ENCODE measurements at places on chromosomes 12 and 14. TPM values are rescaled to one million over a fixed set of nuclear protein-coding genes. Genes with fewer than 3 reads are reported as not detected.
A peak's percentile ranks its signal among the peaks of the same experiment; 100 is the strongest.

DNA sequence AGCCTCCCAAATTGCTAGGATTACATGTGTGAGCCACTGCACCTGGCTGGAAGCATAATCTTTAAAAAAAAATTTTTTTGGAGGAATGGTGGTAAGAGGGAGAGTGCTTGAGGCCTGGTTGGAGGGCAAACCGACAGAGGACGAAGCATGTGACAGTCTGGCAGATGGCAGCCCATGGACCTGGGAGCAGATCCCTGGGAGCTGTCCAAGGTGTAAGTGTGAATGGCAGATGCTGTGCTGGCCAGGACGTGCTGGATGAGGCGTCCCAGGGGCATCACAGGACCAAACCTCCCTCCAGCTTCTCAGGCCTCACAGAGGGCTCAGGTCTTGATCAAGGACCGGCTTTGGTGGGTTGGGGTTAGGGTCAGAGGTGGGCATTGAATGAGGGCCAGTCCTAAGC lies 128.4 kb upstream of the NCOR2 start:
- peak; percentile 80 for DNase-seq

- DNase-seq: peak; percentile 10
These were observed 331.2 kb upstream of the FBXO33 start for GRCh38 chr14:39763402-39763890.

- DNase-seq: no peak
These were observed 4.2 kb upstream of the FICD start for GRCh38 chr12:108510836-108511235.

GRCh38 chr14:45743884-45744283 lies 490.9 kb upstream of the MIS18BP1 start:
- no peak for DNase-seq

DNA sequence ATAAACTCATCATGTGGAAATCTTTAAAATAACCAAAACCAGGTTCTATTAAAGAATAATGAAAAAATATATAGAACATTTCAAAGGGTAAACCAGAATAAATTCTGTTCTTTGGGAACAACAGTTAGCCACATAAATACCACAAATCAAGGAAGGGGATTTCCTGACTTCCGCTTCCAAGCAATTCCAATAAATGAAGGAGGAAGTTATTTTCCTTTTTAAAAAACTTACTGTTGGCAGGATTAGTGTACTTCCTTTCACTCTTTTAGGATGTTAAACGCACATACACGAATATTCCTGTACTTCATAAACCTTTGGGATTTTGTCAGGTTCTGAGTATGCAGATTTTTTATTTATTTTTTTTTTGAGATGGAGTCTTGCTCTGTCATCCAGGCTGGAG lies 13.7 kb upstream of the LIMA1 start:
- DNase-seq: peak; percentile 22

GRCh38 chr14:42322531-42323284 lies 716.0 kb downstream of the LRFN5 start:
- no peak for DNase-seq

- no peak for DNase-seq
These were observed 58.9 kb downstream of the ARF6 start for GRCh38 chr14:49951691-49952345.

DNA sequence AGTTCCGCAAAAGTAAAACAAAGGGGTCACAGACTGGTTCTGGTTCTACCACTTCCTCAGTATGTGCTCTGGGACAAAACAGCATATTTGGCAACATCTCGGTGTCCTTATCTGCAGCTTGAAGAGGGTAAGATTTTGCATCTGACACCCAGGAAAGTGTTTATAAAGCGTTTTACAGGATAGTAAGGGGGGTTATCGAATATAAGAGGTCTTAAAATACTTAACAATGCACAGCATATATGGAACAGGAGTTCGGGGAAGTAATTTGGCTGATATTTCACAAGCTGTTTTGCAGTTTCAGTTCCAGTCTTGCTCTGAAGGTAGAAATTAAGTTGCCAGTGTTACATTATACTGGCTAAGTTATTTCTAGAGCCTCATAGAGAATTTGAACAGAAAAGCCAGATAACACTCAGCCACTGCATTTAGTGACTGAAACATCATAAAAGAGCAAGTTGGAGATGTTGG lies 904 bp upstream of the MAP4K5 start:
- no peak for DNase-seq

DNA sequence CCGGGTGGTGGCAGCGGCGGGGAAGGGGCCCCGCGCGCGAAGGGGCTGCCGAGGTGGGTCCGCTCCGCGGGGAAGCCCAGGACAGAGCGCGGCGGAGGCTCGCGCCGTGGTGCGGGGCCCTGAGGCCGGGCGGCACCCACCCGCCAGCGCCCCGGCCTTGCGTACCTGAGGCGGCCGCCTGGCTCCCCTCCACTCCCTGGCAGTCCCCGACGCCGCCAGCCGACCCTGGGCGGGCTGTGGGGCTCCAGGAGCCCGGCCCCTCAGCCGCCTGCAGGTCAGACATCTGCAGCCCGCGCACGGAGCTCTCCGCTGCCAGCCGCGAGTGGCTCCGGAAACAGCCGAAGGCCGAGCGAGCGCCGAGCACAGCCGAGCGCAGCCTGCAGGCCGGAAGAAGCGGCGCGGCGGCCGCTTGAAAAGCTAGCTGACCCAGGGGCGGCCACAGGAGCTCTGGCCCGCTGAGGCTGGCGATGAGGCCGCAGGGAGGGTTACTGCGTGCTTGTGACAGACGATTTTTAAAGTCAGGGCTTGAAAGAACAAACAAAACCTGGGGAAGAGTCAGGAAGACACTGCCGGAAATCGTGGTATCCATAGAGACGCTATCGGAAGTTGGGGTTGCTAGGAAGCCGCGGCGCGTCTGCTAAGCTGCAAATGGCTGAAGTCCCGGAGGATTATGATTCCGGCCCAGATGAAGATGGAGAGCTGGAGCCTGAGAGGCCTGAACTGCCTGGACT lies at the start of the genes SAMD15 and TMED8:
Gene SAMD15, plus strand, starts transcription at position 609 of the 731 bp plus-strand sequence. Its CDS starts 40 bp downstream, at position 649.
Gene TMED8, minus strand, starts transcription at position 324 of the 731 bp plus-strand sequence. Its CDS starts 41 bp downstream, at position 283.
- DNase-seq: peak; percentile 98

GRCh38 chr14:44995770-44996294 lies 33.8 kb downstream of the TOGARAM1 start:
- DNase-seq: no peak

WNT1 gene
- total RNA-seq: not detected

DNA sequence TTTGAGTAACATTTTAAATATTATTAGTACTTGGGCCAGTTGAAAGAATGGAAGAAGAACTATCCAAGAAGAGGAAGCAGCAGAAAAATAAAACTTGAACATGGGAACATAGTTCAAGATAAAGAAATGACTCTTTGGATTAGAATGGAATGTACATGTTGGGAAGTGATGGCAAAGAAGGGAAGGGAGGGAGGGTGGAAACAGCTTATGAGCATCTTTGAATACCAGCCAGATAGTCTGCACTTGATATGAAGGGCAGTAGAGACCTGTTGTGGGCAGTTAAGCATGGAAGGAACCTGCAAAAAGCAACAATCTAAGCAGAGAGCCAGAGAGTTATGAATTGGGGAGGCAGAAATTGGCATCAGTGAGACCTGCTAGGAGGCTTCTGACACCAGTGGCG lies 10.0 kb upstream of the IL22 start:
- no peak for DNase-seq

DNA sequence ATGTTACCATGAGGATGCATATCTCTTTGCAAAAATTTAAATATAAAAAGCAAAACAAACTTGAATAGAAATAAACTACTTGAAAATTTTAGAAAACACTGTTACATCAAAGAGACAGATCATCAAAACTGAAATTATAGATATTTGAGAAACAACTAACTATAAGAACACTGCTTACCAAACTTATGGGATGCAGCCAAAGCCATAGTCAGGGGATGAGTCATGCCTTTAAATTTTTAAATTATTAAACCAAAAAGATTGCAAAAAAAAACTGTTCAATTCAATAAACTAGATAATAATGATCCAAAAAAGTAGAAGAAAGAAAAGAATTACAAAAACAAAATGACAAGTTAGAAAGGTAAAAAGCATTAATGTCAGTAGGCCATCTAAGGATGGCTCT lies 7.5 kb downstream of the BDKRB2 start:
- no peak for DNase-seq

GRCh38 chr14:100048786-100049185 lies 16.4 kb upstream of the EVL start:
- no peak for DNase-seq

TMEM30B gene
- total RNA-seq: 1.1 TPM

SLIRP gene
- 61.3 TPM for total RNA-seq

DNA sequence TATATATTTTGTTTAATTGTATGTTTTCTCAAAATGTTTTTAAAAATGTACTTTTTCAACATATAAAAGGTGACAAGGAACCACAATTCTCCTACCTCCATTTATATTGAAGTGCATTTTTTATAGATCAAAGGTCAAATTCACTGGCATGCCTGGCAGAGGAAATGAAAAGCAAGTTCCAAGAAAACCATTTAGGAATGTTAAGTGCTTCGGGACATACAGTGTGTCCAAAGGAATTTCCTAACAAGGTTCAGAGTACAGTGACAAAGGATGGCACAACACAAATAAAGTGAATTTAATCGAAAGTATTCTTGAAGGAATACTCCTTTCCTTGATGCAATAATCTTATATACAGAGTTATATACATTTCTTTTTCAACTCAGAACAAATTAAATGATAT lies 242.3 kb downstream of the CCER1 start:
- no peak for DNase-seq

DNA sequence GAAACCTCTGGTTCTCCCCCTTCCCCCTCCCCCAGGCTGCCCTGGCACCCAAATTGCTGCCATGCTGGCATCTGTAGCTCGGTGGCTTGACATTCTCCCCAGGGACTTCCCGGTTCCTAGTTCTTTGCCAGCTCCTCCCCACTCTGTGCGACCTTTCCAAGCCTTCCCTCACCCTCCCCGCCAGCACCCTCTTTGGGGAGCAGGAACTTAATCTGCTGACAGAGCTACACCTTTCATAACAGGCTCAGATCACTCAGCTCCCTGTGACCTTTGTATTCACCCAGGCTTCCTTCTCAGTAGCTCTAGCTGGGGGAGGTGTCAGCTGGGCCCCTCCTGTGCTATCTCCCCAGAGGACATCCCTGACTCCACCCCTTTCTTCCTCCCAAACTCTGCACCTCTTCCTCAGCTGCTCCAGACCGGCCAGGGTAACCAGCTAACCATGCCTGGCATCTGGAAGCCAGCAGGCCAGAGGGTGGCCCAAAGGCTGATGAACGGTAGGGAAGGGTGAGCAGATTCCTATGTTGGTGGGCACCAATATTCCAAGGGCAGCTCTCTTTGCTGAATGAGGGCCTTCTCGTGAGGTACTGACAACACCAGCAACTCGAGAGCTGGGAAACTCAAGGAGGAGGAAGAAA lies 1.8 kb upstream of the COX14 start:
- peak; percentile 73 for DNase-seq

DNA sequence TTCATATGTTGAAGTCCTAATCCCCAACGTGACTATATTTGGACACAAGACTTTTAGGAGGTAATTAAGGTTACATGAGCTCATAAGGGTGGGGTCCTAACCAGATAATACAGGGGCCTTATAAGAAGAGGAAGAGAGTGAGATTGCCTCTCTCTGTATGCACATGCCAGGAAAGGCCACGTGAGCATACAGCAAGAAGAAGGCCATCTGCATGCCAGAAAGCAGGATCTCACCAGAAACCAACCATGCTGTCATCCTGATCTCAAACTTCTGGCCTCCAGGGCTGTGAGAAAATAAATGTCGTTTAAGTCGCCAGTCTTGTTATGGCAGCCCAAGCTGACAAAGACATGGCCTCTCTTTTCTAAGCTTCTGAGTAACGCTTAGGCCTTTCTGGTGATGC lies 69.0 kb upstream of the GPHB5 start:
- DNase-seq: no peak

DNA sequence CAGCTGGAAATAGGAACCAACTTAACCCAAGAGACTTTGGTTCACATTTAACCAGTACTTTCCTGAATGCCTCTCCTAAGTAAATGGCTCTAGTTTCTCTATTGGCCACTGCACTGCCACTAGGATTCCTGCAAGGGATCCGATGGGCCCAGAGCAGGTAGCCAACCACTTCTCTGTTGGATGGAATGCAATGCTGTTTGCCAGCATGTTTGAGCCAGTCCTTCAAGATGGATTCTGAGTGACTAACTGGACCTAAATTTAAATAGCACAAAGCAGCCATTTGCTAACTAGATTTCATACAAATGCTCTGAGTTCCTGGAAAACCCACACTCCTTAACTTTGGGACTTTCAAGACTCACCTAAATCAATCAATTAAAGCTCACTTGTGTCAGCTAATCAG lies 9.5 kb upstream of the CLEC2D start:
- DNase-seq: no peak

GRCh38 chr12:124478985-124479645 lies 88.3 kb downstream of the NCOR2 start:
- DNase-seq: no peak

GRCh38 chr14:99518441-99519346 lies 37.5 kb downstream of the CCNK start:
- DNase-seq: peak; percentile 97

DNA sequence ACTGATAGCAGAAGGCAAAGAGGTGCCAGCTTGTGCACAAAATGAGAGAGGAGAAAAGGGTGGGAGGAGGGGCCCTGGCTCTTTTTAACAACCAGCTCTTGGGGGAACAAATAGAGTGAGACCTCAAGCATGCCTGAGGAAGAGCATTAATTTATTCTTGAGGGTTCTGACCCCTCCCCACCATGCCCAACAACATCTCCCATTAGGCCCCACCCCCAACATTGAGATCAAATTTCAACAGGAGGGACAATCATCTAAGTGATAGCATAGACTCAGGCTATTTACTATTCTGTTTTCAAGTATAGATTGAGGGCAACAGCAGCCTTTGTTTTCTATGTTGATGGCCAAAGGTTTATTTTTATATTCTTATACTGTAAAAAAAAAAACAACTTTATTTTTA lies 59.7 kb downstream of the FUT8 start:
- DNase-seq: no peak

DNA sequence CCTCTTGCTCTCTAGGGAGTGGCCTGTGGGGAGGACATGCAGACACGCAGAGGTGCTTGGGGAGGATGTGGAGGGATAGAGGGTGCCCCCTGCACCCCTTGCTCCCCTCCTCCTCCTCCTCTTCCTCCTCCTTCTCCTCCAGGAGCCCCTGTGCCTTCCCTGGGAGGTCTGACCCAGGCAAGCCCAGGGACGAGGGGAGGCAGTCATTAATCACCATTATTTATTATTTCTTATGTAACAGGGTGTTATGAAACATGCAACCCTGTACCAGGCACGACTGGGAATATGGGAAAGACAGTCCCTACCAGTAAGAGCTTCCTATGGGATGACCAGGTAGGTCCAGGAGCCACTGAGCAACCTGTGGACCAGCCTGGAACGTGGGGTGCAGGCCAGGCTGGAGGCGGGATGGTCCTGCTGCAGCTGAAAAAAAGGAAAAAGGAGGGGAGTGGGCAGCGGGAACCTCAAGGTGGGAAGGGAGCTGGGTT lies 22.5 kb upstream of the PGF start:
- no peak for DNase-seq

DNA sequence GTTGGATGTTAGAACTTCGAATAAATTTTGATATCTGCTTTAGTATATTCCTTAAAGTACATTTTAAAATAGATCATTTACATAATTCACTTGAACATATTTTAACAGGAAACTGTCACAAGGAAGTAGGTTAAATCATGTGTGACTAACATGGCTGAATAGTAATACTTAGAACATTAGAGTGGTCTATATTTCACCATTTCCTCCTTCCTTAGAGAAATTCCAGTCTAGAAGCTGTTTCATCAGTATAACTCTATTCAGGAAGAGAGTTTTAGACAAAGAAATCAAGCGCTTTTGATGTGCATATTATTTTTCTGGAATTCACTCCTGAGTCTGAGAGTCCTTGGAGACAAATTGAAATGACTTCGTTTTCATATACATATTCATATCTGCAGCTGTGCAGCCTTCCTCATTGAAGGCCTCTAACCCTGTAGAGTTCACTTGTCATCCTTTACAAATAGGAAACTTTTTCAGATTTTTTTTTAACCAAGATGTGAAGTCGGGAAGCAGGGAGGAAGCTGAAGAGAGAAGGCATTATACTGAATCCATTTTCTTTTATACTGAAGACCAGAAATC lies 28.4 kb downstream of the IRAK3 start:
- no peak for DNase-seq
